ENCODE measurements at places on chromosomes 3 and 15. TPM values are rescaled to one million over a fixed set of nuclear protein-coding genes. Genes with fewer than 3 reads are reported as not detected.

The CLDN16 gene
- polyA plus RNA-seq: 0.16 TPM

The DUOX2 gene
- polyA plus RNA-seq: 0.16 TPM

- no peak for DNase-seq
Observed at GRCh38 chr3:154642145-154642544, 212.2 kb upstream of the GPR149 start.

DNA sequence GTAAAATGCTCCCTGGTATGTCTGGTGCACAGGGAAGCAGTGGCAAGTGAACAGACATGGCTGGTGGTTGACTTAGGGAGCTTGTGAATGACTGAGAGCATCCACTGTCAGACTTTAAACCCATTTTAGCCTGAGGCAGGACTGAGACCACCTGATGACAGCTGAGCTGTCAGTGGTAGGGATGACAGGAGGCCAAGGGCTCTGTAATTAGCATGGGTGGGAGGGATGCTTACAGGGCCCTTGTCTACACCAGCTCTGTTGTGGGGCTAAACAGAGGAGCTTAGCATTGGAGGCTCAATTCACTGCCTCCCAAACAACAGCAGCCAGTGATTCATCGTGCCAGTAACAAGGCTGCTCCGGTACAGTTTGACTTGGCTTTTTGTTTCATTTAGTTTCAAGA lies 169.4 kb downstream of the CHST2 start:
- DNase-seq: no peak

DNA sequence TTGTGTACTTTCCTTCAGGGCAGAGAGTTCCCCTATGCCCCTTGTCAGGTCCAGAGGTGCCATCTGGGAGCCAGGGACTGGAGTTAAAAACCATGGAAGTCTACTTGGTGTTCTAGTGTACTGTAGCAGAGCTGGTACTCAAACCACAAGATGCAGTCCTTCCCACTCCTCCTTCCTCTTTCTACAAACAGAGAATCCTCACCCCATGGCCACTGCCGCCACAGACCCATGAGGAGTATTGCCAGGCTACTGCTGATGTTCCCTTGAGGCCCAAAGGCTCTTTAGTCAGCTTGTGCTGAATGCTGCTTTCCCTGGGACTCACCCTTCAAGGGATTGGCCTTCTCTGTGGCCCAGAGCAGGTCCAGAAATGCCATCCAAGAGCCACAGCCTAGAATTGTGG lies 229.2 kb upstream of the ZPLD1 start:
- DNase-seq: no peak

DNA sequence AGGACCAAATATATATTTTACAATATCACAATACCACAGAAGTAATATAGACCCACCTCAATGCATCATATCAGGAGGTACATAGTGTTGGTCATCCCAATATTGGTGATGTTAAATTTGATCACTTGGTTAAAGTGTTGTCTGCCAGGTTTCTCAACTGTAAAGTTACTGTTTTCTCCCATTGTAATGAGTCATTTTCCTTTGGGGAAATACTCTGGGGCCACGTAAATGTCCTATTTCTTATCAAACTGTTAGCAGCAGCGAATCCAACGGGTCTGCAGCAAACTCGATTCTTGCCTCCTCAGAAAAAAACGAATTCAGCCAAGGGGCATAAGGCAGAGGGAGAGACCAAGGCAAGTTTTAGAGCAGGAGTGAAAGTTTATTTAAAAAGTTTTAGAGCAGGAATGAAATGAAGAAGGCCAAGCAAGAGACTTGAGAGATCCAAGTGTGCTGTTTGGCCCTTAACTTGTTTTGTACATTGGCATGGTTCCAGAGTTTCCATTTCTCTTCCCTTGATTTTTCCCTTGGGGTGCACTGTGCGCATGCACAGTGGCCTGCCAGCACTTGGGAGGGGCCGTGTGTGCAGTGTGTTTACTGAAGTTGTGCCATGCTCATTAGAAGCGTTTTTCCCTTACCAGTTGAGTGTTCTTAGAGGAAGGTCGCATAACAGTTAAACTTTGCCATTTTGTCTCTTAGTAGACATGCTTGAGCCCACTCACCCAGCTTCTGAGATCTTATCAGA lies 512.5 kb downstream of the AGBL1 start:
- peak; percentile 89 for DNase-seq

The DENND4A gene
- 11.2 TPM for polyA plus RNA-seq

DNA sequence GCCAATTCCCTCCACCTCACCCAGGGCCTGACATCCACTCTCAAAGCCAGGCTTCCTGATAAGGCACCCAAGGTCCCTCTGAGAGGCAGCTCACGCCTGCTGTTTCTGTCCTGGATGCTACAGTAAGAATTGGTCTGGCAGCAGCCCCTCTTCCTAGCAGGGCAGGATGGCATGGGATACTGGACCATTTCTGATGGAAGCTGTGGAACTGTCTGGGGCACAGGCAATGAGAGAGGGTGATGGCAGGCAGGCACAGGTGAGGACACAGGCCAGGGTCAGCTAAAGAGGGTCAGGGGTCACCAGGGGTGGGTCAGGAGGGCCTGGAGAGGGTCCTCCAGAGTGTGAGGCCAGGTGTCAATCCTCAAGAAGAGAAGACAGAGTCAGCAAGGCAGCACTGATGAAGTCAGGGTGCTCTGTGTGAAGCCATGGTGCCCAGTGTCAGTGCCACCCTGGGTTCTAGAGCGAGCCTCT lies 41.9 kb upstream of the SLC41A3 start:
- DNase-seq: no peak

The GABRG3 gene
- polyA plus RNA-seq: 0.11 TPM

- peak; percentile 9 for DNase-seq
Observed at GRCh38 chr3:183252118-183252782, 803 bp upstream of the B3GNT5 start.

The SEMA3F gene
- 15.7 TPM for polyA plus RNA-seq

GRCh38 chr3:162029736-162030135 lies 533.1 kb downstream of the OTOL1 start:
- peak; percentile 97 for DNase-seq

GRCh38 chr15:72281713-72282112 lies 9.4 kb upstream of the PARP6 start:
- DNase-seq: no peak

DNA sequence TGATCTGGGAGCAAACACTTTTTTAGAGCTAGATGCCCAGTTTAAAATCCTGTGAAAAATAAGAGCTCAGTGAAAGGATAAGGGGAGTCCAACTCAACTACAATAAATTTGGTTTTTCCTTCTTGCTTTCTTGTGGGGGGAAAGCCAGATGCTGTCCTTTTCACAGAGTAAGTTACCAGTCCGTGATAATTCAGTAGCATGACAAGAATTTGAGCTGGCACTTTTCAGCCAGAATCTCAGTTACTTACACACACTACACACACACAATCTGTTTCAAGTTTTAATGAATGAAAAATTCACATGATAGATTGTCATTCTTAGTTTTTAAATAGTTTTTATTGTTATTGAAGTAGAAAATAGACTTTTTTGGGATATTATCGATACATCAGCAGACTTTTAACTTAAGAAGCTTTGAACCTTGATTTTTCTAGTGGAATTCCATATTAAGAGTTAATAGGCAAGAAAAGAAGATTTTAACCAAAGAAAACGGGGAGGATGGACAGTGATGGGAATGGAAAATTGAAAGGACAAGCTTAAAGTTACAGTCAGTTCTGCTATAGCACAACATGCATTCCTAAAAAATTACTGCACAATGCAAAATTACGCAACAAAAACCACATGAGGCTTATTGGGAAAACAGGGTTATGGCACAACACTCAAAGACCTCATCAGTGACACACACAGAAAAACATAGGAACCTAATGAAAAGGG lies 47.0 kb downstream of the PSMD6 start:
- peak; percentile 84 for DNase-seq

DNA sequence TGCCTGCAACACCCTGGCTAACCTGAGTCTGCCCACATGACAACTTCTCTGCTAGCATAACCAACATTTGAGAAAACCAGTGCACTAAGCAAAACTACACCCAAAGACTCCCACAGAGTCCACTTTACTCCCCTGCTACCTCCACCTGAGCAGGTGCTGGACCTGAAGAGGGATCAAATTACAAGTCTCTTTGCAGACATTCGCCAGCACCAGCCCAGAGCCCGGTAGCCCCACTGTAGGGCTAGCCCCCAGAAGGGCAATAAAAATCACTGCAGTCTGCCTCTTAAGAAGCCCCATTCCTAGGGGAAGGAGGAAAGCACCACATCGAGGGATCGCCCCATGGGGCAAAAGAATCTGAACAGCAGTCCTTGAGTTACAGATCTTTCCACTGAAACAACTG lies 472.2 kb downstream of the GRM7 start:
- no peak for DNase-seq
